ENCODE measurements at places on chromosomes 13 and 19.

- DNase-seq: no peak
These were observed 14.3 kb upstream of the SHD start for GRCh38 chr19:4264812-4265211.

GRCh38 chr13:26551255-26551860 is 6.1 kb upstream of the WASF3 start:
- DNase-seq: no peak

DNA sequence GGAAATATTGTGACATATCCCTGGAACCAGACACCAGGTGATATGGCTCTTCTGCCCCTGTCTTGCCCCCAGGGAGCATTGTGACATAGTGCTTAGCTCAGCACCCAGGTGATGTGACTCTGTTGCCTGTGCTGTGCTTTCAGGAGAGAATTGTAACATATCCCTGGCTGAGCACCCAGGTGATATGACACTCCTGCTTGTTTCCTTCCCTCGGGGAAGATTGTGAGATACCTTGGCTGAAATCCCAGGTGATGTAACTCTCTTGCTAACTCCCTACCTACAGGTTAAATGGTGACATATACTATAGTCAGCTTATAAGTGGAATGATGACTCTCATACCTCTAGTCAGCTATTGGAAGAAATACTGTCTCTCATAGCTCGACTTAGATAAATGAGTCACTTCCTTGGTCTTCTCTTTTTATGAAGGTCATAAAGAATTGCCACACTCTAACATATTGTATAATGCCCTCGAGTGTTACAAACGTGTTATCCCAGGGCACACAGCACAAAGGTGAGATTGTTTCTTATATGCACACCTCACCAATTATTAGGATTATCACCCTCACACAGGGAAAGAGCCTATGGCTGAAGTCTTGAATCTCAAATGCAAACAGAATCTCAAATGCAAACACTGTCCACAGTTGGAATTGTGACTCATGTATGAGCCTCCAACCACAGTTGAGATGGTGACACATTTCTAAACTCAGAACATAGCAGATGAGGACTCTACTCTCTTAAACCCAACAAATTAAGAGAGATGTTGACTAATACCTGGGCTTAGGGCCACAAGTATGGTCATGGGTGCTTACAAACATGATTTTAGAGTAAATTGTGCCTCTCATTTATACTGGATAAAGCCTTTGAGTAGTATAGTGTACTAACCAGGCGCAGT is 32.7 kb upstream of the ZNF254 start:
- DNase-seq: no peak

DNA sequence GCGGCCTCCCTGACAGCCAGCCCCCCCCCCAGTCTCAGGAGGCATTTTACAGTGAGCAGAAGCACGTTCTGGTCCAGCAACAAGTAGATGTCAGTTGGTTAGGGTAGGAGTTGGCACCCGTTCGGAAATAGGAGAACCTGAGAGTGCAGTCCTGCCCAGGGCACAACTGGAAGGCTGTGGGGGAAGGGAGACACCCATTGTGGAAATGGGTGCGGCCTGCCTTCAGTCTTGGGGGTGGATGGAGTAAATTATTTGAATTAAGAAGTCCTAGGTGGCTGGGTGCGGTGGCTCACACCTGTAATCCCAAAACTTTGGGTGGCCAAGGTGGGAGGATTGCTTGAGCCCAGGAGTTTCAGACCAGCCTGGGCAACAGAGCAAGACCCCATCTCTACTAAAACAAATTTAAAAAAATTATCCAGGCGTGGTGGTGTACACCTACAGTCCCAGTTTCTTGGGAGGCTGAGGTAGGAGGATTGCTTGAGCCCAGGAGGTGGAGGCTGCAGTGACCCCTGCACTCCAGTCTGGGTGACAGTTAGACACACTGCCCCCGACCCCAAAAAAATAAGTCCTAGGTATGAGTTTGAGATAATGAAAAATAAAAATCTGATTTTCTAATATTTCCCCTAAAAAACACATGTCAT is 1.2 kb downstream of the CIRBP start:
- no peak for DNase-seq

- no peak for DNase-seq
These were observed 59.4 kb downstream of the ZNF536 start for GRCh38 chr19:30431591-30431990.

DNA sequence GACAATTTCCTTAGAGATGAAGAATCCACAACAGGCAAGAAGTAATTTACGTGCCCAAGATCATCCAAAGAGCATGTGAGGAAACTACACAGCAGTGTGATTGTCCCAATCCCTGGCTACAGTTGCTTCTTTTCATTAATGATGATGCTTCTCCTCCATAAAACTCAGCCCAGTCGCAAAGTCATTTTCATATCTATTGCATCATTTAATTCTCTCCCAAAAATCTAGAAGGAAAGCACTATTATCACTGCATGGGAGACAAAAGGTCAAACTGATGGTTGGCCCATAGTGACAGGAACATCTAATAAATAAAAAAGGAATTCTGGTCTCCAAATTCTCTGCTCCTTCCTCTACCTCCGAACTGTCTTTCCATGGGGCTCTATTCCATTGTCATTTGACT is 103.5 kb upstream of the SERP2 start:
- DNase-seq: no peak

GRCh38 chr13:98565726-98566565 is 11.0 kb downstream of the STK24 start:
- no peak for DNase-seq

GRCh38 chr19:39448271-39448670 is 2.9 kb downstream of the SUPT5H start:
- DNase-seq: no peak

DNA sequence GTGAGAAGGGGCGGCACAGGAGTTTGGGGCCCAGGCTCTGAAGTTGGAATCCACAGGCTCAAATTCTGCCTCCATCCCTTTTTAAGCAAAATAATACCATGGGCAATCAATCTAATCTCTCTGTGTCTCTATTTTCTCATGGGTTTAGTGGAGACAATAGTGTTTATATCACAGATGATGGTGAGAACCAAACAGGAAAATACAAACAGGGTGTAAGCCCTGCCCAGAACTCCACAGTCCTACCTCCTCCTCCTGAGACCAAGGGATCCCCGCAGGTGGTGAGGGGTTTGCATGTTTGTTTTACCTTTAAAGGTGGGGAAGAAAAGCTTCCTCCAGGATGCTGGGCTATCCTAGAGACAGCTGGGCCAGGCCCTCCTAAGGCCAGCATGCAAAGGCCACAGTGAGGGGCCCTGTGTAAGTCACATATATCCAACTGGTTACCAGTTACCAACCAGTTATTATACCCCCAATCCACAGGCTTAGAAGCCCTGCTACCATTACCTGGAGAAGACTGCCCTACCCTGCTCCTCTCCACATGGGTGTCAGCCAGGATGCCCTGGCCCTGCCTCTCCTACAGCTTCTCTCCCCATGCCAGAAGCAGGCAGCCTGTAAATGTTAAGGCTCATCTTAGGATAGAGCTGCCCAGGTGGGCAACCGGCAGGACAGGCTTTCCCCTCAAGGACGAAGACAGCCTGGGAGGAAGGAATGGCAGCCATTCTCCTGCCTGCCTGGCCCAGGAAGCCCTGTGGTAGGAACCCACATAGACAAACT is 658.4 kb downstream of the UQCRFS1 start:
- DNase-seq: no peak

DNA sequence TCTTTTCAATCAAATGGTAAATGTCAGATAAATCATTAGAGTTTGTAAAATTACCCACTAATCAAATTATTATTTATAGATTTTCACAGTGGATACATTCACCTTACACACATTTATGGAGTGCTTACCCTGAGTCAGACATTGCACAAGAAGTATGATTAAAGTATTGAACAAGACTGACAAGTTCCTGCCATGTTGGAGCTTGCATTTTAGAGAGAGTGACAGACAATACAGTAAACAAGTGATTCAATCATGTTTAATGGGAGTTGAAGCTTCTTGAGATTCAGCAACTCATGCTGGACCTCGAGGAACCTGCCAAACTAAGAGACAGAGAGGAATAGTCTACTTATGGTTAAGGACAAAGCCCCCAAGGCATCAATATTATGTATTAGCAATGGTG is 487.8 kb downstream of the PCDH17 start:
- no peak for DNase-seq

- no peak for DNase-seq
These were observed 14.8 kb downstream of the SMIM24 start for GRCh38 chr19:3465552-3465951.

DNA sequence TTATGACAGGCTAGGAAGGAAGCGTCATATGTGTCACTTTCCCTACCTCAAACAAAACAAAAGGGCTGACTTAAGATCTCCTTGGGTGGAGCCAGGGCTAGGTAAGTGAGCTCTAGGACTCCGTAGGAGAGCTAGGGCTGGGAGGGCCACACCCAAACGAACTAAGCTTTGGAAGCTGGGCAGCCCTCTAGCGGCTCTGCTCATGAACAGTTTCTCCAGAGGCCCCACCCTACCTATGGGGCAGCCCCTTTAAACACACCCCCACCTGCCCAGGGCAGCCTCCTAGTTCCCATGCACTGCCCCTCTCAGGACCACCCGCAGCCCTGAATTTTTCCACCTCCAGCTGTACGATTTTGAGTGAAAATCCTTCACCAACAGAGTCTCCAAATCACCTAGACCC is 3.5 kb downstream of the PEG3 start:
- DNase-seq: no peak

DNA sequence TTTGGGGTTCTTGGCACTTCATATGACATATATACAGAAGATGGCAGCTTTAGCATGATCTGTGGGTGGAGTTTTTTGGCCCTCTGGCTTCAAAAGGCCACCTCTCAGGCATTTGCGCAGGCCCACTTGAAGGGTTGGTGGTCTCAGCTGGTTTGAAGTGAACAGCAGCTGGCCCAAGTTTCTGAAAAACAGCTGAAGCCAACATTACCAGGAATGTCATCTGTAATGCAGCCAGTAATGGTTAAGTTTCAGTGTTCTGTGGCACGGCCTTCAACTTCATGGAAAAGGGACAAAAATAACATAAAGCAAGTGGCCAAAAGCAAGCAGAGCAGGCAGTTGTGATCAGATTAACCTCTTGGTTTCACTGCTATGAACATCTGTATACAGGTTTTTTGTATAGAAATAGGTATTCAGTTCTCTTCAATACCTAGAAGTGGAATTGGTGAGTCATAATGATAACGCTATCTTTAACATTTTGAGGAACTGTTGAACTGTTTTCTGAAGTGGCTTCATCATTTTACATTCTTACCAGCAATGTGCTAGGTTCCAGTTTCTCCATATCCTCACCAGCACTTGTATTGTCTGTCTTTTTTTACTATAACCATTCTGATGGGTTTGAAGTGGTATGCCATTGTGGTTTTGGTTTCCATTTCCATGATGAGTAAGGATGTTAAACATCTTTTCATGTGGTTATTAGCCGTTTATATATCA is 245.4 kb downstream of the SHISA2 start:
- no peak for DNase-seq

- no peak for DNase-seq
These were observed 31.5 kb downstream of the COL4A2 start for GRCh38 chr13:110338441-110339101.

GRCh38 chr19:57002710-57003109 is 117.1 kb upstream of the USP29 start:
- DNase-seq: no peak

DNA sequence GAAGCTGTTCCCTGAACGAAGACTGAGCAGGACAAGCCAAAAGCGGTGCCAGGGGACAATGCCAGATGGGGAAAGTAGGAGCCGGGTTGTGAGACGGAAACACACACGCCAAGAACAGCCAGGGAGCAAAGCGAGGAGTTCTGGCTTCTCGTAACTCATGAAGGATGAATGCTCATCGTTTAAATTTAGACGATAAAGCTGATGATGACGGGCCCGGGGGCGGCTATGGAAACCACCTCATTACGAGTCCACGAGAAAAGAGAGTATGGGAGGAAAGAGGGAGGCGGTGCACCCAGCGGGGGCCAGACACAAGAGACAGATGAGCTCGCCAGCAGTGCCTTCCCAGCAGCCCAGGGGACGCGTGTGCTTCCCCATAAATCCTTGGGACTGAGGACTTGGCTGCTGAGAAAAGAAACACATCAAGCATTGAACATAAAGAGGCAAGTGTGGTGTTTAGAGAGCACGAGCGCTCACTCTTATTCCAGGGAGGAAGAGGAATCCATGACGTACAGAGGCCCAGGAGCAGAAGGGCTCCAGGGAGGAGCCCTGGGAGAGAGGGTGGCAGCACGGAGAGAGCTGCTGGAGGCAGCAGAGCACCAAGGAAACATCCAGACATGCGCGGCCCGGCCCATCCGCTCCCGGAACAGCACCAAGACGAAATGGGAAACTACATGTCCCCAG is 70.7 kb downstream of the EPS15L1 start:
- DNase-seq: no peak

DNA sequence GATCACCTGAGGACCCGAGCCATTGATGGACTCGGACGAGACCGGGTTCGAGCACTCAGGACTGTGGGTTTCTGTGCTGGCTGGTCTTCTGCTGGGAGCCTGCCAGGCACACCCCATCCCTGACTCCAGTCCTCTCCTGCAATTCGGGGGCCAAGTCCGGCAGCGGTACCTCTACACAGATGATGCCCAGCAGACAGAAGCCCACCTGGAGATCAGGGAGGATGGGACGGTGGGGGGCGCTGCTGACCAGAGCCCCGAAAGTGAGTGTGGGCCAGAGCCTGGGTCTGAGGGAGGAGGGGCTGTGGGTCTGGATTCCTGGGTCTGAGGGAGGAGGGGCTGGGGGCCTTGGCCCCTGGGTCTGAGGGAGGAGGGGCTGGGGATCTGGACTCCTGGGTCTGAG is 888 bp downstream of the FGF21 start:
- DNase-seq: no peak

- no peak for DNase-seq
These were observed 86.5 kb downstream of the IPO5 start for GRCh38 chr13:98039964-98040363.

GRCh38 chr13:66069570-66069969 is 1160.6 kb downstream of the PCDH9 start:
- DNase-seq: no peak

GRCh38 chr19:41161903-41162302 is 31.1 kb upstream of the CYP2S1 start:
- DNase-seq: no peak

- no peak for DNase-seq
These were observed 14.0 kb downstream of the ZNF260 start for GRCh38 chr19:36514012-36514612.

DNA sequence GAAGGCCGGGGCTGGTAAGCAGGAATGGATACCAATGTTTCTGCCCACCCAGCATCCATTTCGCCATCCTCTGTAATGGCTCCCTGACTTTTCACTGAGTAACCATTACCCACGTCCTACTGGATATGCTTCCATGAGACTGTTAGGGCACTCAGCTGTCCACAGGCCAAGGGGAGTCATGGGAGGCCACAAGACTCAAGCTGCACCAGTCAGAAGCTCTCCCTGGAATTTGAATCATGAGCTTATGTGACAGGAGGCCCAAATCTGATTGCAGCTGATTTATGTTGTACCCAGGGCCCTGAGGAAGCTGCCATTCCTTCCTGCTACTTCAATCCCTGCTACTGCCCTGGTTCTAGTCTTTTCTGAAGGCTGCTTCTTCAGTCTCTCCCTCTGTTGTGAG is 28.3 kb downstream of the DEDD2 start:
- DNase-seq: no peak

DNA sequence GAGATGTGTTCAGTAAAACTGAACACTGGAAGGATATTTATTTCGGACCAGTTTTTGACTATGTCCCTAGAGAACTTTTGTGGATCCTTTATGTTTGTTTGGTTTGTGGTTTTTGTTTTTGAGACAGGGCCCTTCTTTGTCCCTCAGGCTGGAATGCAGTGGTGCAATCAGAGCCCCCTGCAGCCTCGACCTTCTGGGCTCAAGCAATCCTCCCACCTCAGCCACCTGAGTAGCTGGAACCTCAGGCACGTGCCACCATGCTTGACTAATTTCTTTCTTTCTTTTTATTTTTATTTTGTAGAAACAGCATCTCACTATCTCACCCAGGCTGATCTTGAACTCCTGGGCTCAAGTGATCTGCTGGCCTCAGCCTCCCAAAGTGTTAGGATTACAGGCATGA is 955 bp upstream of the ZNF709 start:
- no peak for DNase-seq
